ENCODE measurements at places on chromosomes 2 and 18.

DNA sequence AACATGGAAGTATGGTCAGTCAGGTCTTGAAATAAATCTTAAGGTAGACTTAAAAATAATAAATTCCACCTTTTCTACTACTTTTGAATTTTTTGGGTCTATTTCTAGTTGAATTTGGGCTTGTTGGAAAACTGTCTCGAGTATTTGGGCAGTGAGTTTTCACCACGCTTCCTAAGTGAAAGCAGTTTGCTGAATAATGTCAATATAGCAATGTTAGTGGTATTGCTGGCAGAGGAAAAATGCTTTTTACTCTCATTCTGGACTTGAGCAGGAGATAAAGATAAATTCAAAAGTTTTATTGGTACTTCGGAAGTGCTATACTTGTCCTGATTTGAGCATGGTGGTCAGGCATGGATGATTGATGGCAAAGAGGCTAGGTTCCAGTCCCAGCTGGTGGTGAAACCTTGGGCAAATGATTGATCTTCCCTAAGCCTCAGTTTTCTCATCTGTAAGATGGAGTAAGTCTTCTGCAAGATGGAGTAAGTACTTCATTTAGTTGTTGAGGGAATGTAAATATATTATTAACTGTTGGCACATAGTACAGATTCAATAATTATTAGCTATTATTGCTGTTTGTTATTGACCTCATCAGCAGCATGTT lies 503.5 kb upstream of the ZEB2 start:
- no peak for DNase-seq

DNA sequence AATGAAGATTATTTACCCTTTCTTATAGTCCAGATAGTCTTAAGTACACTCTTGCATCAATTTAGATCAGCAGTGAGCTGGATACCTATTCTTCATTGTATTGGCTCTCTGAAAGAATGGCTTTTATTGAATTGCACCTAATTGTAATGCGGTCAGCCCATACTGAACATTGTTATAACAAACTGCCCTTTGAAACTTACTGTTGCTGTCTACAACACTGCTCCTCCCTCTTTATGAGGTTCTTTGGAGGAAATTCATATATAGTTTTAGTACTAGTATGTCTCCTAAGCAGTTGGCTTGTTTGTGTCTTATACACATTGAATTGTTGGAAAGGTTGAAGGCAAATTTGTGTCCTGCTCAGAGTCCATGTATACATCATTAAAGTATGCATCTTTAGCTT lies 66.5 kb upstream of the UGP2 start:
- DNase-seq = no peak

GRCh38 chr2:1795261-1796231 lies 51.2 kb upstream of the PXDN start:
- DNase-seq = no peak

- no peak for DNase-seq
Observed at GRCh38 chr2:219542931-219543595, 546 bp downstream of the CHPF start.

- no peak for DNase-seq
Observed at GRCh38 chr2:903223-903900, 47.3 kb upstream of the SNTG2 start.

DNA sequence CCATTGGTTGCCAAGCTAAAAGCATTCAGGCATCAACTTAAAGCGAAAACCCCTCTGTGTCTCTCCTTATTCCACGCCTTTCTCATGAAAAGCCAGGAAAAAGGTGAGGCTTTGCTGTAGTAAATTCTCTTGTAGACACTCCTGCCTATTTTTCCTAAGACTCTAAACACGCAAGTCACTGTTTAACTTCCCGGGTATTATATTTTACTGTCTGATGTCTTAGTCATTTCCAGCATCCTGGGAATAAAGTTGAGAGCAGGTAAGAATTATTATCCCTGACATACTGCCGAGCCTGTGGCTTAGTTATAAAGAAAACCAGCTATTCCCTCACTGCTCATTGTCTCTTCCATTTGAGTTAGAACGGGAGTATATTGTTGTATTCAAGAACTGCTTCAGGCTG lies 112.4 kb upstream of the GATA6 start:
- DNase-seq = no peak

- no peak for DNase-seq
Observed at GRCh38 chr18:73487966-73488365, 620.2 kb upstream of the NETO1 start.

DNA sequence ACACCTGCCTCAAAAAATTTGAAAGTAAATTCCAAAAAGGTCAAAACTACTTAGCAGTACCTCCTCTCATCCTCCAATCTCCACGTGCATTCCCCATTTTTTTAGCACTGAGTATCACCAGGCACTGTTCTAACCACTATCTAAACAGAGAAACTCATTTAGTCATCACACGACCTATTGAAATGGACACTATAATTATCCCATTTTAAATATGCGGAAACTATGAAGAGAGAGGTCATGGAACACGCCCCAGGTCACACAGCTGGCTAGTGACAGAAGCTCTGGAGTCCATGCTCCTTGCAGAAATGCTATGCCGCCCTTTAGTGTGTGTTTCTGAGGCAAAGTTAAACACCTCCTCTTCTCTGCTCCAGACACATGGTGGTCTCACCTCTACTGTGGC lies 99.5 kb downstream of the CABYR start:
- DNase-seq = no peak

DNA sequence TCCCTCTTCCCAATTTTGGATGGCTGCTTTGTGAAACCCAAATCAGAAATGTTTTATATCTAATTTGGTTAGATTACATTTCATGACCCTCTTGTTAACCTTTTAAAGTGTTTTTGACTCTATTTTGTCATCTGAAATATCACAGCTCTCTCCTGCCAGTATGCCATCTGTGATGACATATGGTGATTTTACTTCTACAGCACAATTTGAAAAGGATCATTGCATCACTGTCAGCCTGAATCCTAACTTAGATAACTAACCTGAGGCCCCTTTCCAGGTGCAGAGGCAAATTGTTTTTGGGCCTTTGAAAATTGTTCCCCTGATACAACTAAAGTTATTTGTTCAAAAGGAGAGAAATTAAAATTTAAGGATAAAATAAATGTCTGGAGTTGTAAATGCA lies 1023.4 kb upstream of the LRRTM1 start:
- no peak for DNase-seq

All from frontal cortex (tissue), 4 donors.